ENCODE measurements at places on chromosomes 1 and 21. TPM values are rescaled to one million over a fixed set of nuclear protein-coding genes. Genes with fewer than 3 reads are reported as not detected.

The OR10Z1 gene
- total RNA-seq: not detected

The WNT3A gene
- 0.05 TPM for total RNA-seq

The FAM110D gene
- 0.03 TPM for total RNA-seq

The SUSD4 gene
- 0.38 TPM for total RNA-seq

The C1QC gene
- total RNA-seq: not detected

The AQP10 gene
- total RNA-seq: not detected

The CCDC190 gene
- not detected for total RNA-seq

The TTC22 gene
- not detected for total RNA-seq

The OVAAL gene
- not detected for total RNA-seq

The SEC16B gene
- total RNA-seq: 0.83 TPM

The NBPF6 gene
- not detected for total RNA-seq

The DUSP12 gene
- 44.0 TPM for total RNA-seq

The FCGR1A gene
- not detected for total RNA-seq

The HMCN1 gene
- total RNA-seq: 0.03 TPM

The CLDN19 gene
- not detected for total RNA-seq

The GJC2 gene
- total RNA-seq: 0.31 TPM

The ATP5IF1 gene
- total RNA-seq: 150 TPM

The AADACL3 gene
- not detected for total RNA-seq
